ENCODE measurements at places on chromosomes 6 and 20. TPM values are rescaled to one million over a fixed set of nuclear protein-coding genes. Genes with fewer than 3 reads are reported as not detected.

The FAM50B gene
- total RNA-seq = 17.2 TPM

The CTCFL gene
- total RNA-seq = not detected

The MED23 gene
- 32.5 TPM for total RNA-seq

The HLA-DOA gene
- not detected for total RNA-seq

The PERP gene
- 16.5 TPM for total RNA-seq

The PCSK2 gene
- total RNA-seq = not detected

The KCNQ2 gene
- total RNA-seq = not detected

The PRSS16 gene
- not detected for total RNA-seq

The RNF8 gene
- 31.6 TPM for total RNA-seq

The CLIC5 gene
- not detected for total RNA-seq

The RPL10A gene
- 2,352 TPM for total RNA-seq

The RSPH4A gene
- 0.18 TPM for total RNA-seq

The DNMT3B gene
- 2.6 TPM for total RNA-seq

The CGA gene
- total RNA-seq = not detected

The LY6G6F gene
- not detected for total RNA-seq

The TRAM2 gene
- 113 TPM for total RNA-seq

Data from endothelial cell of coronary artery (primary cell).